ENCODE measurements at places on chromosomes 1 and 21. TPM values are rescaled to one million over a fixed set of nuclear protein-coding genes. Genes with fewer than 3 reads are reported as not detected.
A peak's percentile ranks its signal among the peaks of the same experiment; 100 is the strongest.

- H3K27ac ChIP-seq = no peak overlapping the region
- no peak for DNase-seq
- H3K36me3 ChIP-seq = no peaks in the 10 kb centered on the region
- no peak overlapping the region for H3K4me3 ChIP-seq
Measured at GRCh38 chr1:82466416-82466815, 665.7 kb downstream of the ADGRL2 start.

DNA sequence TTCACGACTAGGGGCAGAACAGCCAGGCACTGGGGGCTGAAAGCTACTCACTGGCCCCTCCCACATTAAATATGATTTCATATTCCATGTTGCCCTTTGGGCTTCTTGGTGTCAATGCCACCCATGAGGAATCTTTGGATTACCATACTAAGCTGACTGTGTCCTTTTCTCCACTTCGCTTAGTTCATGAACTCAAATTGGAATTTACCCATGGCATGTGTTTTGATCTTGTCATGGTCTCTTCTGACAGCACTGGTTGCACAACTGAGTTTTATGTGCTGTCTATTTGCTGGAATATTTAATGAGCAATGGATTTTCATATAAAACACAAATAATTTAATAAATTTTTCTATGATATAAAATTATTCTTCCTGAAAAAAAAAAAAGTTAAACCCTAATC lies 59.2 kb downstream of the SERBP1 start:
- H3K4me3 ChIP-seq = no peak overlapping the region
- no peaks in the 10 kb centered on the region for H3K27me3 ChIP-seq
- H3K27ac ChIP-seq = no peak overlapping the region

DNA sequence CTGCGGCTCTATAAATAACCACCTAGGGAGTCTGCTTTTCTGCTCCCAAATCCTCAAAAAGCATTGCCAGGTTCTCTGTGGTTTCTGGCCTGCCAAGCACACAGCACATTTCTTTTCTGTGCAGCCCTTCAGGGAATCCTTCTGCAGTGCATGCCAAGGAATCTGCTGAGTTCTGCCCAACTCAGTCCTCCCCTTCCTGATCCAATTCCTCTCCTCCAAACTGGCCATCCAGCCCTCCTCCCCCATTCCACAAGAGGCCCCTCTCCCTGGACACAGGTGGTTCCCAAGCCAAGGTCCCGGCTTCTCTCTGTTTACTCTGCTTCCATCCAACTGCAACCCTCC lies 61.8 kb downstream of the HIVEP3 start:
- peaks cover 23% of the 10 kb centered on the region for H3K4me1 ChIP-seq
- H3K27ac ChIP-seq = no peak overlapping the region
- DNase-seq = no peak
- H3K4me3 ChIP-seq = no peak overlapping the region

- H3K4me1 ChIP-seq = no peaks in the 10 kb centered on the region
- no peaks in the 10 kb centered on the region for H3K27me3 ChIP-seq
- no peak for DNase-seq
- H3K27ac ChIP-seq = no peak overlapping the region
Measured at GRCh38 chr1:26570287-26570686, 40.7 kb downstream of the RPS6KA1 start.

DNA sequence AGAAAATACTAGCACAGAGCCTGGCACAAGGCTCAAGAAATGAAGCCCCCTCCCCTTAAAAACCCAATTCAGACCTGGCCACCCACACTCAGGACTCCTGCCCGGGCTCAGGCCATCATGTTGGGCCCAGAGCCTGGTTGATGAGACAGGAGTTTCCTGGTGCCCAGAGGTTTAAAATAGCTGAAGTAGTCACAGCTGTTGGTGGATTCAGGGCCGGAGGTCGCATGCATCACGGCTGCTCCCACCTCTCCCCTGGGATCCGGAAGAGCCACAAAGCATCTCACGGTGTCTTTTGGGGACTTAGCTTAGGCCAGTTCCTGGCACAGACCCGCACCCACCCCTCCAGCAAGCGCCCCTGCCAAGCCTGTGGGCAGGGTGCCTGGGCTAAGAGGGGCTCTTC lies 2.6 kb upstream of the PADI2 start:
- DNase-seq = no peak
- peaks cover 24% of the 10 kb centered on the region for H3K4me1 ChIP-seq
- H3K27me3 ChIP-seq = peaks cover 41% of the 10 kb centered on the region
- no peaks in the 10 kb centered on the region for H3K36me3 ChIP-seq

DNA sequence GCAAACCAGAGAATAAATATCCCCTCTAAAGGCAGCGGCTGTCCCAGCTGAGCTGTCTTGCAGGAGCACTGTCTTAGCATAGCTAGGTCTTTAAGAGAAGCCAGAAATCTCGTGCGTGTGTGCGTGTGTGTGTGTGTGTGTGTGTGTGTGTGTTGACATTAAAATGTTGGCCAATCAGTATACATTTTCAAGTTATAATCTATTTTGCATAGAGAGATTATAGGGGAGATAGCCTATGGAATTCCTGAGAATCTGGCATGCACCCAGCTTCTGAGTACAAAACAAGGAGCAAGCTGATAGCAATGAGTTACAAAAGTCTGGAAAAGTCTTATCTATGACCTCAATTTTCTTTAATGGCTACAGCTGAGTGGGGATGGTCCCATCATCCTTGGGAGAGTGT lies 17.7 kb downstream of the METTL13 start:
- no peaks in the 10 kb centered on the region for H3K27me3 ChIP-seq
- no peak overlapping the region for H3K27ac ChIP-seq
- no peak for DNase-seq
- peaks cover 35% of the 10 kb centered on the region for H3K36me3 ChIP-seq
- peaks cover 25% of the 10 kb centered on the region for H3K4me1 ChIP-seq

- no peak overlapping the region for H3K27ac ChIP-seq
- H3K4me1 ChIP-seq = peaks cover 11% of the 10 kb centered on the region
- DNase-seq = no peak
- no peaks in the 10 kb centered on the region for H3K27me3 ChIP-seq
- H3K36me3 ChIP-seq = no peaks in the 10 kb centered on the region
Measured at GRCh38 chr1:219124163-219124562, 49.5 kb upstream of the LYPLAL1 start.

GRCh38 chr21:46097336-46098293 lies at the start of gene COL6A2:
COL6A2 (plus strand) TSS chr21:46098112.
- DNase-seq = peak; percentile 77
- H3K27ac ChIP-seq = no peak within 1 kb of the TSS
- peaks cover 6% of the 10 kb centered on the region for H3K4me1 ChIP-seq

DNA sequence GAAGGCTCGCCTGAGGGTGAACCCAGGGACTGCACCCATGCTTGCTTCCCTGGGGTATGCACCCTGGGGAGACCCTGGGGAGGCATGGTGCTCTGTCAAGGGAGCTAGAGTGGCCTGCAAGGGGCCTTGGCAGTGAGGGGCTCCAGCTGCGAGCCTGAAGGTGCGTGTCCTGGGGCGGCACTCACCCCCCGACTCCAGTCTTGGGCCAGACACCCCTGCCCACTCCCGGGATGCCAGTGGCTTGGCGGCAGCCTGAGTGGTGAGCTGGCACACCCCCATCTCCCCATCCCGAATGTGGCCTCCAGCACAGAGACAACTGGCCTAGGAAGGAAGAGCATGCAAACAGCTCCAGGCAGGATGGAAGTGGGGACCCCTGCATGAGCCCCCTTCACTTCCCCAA lies 2.6 kb downstream of the SUMO3 start:
- H3K36me3 ChIP-seq = peaks cover 17% of the 10 kb centered on the region
- H3K27ac ChIP-seq = no peak overlapping the region
- H3K27me3 ChIP-seq = peaks cover 14% of the 10 kb centered on the region
- no peak for DNase-seq

DNA sequence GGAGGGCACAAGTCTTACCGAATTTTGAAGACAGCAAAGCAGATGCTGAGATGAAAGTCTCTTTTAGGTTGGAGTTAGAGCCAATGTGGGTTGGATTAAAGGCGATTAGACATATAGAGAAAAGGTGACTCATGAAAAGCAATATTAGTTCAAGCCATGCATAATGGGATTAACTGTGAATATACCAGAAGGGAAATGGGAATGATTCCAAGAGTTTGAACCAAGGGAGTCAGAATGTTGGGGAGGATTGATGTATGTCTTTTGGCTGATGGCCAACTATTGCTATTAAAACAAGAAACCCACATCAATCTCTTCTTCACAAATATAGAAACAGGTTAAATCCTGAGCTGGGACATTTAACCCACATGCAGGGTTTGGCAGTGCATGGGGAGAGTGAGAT lies 1.2 kb downstream of the HMGCS2 start:
- no peaks in the 10 kb centered on the region for H3K27me3 ChIP-seq
- H3K27ac ChIP-seq = no peak overlapping the region
- H3K4me1 ChIP-seq = peaks cover 3% of the 10 kb centered on the region
- DNase-seq = no peak
- no peak overlapping the region for H3K4me3 ChIP-seq
- no peaks in the 10 kb centered on the region for H3K36me3 ChIP-seq

DNA sequence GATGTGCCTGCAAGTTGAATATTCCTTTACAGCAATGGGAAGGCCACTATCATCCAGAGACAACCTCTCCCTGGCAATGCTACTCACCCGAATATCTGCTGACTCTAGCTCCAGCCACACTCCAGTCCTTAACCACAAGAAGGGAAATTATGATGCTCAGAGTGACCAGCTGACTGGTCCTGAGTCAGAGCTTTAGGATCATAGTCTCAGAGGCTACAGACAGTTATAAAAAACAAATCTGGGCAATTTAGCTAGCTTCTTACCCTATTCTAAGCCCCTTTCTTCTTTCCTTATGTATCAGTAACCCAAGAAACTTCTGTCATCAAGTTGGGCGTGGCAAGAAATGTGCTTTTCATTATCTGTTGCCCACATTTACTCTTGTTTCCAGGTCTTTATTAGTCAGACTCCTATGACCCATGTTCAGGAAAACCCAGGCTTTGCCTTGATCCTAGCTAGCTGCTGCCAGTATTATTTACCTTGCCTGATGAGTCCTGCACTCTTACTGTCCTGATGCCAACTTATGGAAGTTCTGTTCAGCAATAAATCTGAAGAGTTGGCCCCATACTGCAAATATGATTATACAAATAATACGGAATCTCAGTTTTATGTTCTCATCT lies 207.0 kb downstream of the TTLL7 start:
- H3K27me3 ChIP-seq = peaks cover 15% of the 10 kb centered on the region
- no peak for DNase-seq
- no peak overlapping the region for H3K27ac ChIP-seq
- H3K4me3 ChIP-seq = no peak overlapping the region

DNA sequence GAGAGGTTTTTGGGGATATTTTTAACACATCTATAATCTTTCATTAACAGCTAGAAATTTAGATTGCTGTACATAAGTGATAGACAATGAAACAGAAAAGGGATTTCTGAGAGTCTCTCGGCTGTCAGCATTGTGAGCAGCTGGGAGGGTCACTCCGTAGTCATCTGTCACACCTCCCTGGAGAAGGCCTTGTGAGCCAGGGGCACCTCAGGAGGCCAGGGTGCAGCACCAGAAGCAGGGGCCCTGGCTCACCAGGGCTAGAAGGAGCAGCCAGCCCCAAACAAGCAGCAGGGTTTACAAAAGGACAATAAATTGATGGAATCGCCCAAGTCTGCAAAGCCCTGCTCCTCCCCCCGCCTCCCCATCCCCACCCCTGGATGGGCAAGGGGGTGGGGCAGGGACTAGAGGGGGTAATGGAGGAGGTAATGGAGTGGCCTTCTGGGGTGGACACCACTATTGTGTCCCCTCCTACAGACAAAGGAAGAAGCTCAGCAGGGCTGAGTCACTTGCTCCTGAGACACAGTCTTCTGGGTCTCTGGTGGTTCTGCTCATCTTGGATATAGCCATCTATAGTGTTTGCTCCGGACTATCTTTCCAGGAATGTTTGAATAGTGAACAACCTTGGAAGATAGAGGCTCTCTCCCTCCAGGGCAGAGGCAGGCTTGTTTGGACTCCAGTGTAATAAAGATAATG lies 263.4 kb downstream of the NPHP4 start:
- peaks cover 9% of the 10 kb centered on the region for H3K4me1 ChIP-seq
- H3K27ac ChIP-seq = no peak overlapping the region
- H3K4me3 ChIP-seq = no peak overlapping the region
- H3K36me3 ChIP-seq = peaks cover 4% of the 10 kb centered on the region
- peak; percentile 2 for DNase-seq

DNA sequence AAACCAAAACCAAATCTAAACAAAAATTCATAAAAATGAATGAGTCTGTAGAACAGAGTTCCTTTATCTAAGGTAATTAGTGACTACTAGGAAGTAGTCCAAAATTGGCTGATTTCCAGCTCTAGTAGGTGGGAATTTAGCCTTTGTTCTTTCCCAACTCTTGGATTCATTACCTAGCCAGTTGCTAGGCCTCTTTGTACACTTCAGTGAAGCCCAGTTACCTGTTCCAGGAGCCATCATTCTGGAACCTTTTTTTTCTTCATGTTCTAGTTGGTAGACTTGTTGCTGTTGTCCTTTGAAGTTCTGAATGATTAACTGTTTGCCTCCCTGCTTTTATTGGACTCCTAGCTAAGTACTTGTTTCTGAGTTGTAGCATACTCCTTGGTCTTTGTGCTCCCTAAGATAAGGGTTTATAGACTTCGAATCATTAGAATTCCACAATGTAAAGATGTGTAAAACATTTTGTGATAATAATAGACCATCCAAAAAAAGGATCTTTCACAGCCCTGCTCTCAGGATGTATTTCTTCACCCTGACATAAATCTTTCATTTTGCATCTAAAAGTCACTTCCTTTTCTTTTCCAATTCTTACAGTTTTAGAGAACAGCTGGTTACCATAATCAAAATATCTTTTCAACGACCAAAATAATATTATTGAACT lies 9.8 kb downstream of the PLA2G4A start:
- H3K27me3 ChIP-seq = no peaks in the 10 kb centered on the region
- H3K4me3 ChIP-seq = no peak overlapping the region
- H3K4me1 ChIP-seq = 0 out of 2 replicates have a peak, but pooled peaks cover 4% of the 10 kb centered on the region

DNA sequence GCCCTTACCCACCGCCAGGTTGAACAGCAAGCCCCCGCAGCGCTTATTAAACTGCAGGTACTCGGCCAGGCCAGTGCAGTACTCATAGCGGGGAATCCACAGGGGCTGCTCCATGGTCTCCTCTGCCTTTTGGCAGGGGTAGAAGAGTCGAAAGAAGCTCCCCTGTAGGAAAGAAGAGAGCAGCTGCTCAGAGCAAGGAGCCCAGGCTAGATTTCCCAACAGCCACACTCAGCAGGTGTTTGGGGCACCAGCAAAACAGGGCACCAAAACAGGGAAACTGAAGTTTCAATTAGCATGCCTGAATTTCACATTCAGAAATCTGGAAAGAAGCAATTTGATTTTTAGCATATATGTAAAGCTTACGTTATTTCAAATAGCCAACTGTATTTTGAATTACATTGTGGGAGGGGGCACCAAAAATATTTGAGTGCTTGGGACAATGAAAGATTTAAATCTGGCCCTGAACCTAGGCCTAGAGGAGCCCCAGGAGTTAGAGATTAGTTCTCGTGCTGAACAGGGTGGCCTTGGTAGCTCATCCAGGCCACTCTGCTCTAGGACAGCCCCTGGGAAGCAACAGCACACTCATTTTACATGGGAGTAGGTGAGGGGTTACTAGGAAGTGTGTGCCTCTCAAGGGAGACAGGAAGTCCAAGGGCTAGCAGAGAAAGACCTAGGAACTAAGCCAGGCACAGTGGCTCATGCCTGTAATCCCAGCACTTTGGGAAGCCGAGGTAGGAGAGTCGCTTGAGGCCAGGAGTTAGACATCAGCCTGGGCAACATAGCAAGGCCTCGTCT lies 8.2 kb downstream of the PAFAH2 start:
- H3K36me3 ChIP-seq = peaks cover 13% of the 10 kb centered on the region
- peaks cover 6% of the 10 kb centered on the region for H3K4me1 ChIP-seq
- DNase-seq = no peak
- H3K4me3 ChIP-seq = no peak overlapping the region
- no peaks in the 10 kb centered on the region for H3K27me3 ChIP-seq

TCHHL1 gene
- not detected for total RNA-seq

KCNT2 gene
- total RNA-seq = 14.2 TPM

NVL gene
- total RNA-seq = 32.8 TPM

EXO1 gene
- 31.7 TPM for total RNA-seq

SPATA21 gene
- 0.07 TPM for total RNA-seq

TNFSF18 gene
- not detected for total RNA-seq

HMGCS2 gene
- total RNA-seq = 0.69 TPM

RXFP4 gene
- not detected for total RNA-seq

BSND gene
- 0.30 TPM for total RNA-seq

Data from WTC11 (cell line).